ENCODE measurements at places on chromosomes 16 and 17.

GRCh38 chr16:83023640-83024039 is 396.9 kb downstream of the CDH13 start:
- DNase-seq, result no peak

DNA sequence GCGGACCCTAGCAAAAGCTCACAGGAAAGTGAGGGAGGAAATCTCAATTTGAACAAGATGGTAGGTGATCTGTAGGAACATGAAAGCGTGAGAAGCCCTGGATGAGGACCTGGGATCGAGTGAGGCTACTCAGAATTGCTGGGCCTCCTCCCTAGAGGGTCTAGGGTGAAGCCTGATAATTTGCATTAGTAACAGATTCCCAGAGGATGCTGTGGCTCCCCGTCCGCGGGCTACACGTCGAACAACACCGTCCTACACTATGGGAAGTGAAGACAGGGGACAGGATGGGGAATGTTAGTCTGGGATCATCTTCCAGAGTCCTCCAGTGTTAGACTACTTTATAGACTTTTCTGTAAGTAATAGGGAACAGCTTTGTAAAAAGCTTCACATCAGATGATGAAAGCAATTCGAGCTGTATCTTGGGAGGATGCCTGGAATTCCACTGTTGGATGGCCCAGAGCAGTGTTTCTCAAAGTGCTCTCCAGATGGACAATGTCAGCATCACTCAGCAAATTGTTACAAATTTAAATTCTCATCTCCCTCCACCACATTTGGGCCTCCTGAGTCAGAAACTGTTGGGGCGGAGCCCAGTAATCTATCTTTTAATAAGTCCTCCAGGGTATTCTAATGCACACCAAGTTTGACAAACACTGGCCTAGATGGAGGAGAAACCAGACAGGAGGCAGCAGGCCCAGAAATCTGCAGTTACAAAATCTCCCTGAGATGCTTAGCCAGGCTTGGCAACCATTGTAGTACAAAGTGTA is 6.5 kb downstream of the FNDC8 start:
- no peak for DNase-seq

DNA sequence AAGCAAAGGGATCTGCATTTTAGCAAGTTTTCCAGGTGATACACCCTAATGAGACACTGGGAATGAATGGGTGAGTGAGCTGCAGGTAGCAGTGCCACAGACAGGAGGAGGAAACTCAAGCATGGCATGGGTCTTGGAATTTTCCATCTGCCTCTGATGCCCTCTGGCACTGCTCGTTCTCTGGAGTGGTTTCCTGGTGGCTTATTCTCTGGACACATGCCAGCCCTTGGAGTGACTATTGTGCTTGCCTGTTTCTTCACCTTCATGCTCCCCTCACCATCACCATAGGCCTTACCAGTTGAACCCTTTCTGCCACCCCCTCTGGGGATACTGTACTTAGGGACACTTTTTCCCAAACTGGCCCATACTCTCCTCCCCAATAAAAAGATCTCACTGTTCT is 1.6 kb downstream of the COASY start:
- no peak for DNase-seq

GRCh38 chr16:87421003-87421912 is 29.1 kb downstream of the MAP1LC3B start:
- DNase-seq, result no peak

Data from activated CD8-positive, alpha-beta memory T cell treated with anti-CD3 and anti-CD28 coated beads for 4 hours (primary cell).